Activated CD4-positive, alpha-beta T cell treated with anti-CD3 and anti-CD28 coated beads, Interleukin-2, amount 50 U/mL, for 1 hour (primary cell): ENCODE measurements at places on chromosomes 6 and 20.

- DNase-seq: no peak
These were observed 853.8 kb downstream of the MAFB start for GRCh38 chr20:39835130-39835842.

DNA sequence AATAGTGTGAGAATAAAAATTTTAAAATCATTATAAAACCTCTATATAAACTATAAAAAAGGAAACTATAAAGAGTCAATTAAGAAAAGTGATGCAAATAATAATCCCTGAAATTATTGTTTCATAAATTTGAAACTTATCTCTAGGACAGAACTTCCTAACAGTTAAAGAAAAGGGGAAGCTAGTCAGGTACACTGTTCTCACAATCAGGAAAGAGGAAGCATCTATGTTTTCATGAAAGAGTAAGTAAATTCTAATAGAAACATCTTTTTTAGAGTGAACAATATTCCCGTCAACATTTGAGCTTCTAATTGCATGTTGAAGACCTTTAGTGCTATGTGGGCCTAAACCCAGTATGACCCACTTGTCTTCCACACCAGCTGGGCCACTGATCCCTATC is 1.2 kb upstream of the ADGRF1 start:
- no peak for DNase-seq

DNA sequence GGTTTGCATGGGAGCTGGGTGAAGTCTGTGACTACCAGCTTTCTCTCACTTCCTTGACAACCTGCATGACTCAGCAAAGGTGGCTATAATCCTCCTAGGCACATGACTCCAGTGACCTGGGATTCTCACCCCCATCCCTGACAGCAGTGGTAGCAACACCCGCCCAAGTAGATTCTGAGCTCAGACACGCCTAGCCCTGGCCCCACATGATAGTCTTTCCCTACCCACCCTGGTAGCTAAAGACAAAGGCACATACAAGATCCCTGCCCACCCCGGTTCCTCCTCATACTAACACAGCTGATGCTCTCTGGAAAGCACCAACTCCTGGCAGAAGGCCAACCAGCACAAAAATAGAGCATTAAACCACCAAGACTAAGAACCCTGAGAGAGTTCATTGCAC is 25.9 kb upstream of the CRISP1 start:
- DNase-seq: no peak

- DNase-seq: no peak
These were observed 82.5 kb downstream of the DTNBP1 start for GRCh38 chr6:15580326-15580725.

- no peak for DNase-seq
These were observed 141.7 kb upstream of the CARMIL1 start for GRCh38 chr6:25137480-25137879.

DNA sequence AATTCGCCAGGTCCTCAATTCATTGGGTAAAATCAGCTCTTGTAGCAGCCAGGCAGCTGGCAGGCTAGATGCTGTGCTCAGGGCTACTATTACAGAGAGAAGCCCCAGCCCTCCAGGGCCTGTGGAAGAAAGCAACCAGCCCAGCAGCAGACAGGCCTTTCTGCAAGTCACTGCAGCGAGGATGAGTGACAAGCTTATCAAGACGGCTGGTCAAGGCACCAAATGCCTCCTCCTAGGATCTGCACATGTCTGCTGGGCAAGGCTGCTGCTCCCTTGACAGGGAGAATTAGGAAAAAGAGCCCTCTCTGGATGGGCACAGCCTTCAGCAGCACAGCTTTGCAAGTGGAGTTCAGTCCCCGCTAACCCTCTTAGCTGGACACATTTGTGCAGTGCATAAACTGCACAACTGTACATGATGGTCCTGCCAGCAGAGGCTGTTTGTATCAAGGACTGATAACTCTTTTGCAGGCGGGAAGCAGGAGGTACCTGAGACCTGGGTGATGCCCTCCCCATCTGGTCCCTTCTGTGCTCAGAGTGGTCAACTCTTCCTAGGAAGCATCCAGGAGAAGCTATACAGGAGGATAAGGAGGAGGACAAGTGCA is 89.9 kb downstream of the CDC5L start:
- no peak for DNase-seq
